ENCODE measurements at places on chromosomes 2 and 18.

DNA sequence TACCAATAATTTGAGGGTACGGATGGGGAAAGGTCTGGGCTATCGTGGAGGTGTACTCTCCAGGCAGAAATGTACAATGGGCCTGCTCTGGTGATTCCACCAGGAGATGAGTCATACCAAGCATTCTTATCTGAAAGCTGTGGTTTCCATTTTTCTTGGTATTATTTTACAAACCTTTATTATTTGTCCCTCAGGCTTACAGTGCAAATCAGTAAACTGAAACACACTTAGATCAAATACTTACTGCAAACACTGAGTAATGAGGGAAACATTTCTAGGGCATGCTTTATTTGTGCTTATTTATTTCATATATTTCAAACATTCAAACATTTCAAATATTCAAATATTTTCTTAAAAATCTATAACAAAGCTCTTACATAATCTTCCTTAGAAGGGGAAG lies 319.8 kb downstream of the RND3 start:
- no peak for DNase-seq

- no peak for DNase-seq
These were observed 9.2 kb downstream of the SLC39A10 start for GRCh38 chr2:195666113-195666712.

GRCh38 chr2:166125557-166125956 lies 2.3 kb downstream of the SCN1A start:
- DNase-seq, result no peak

- no peak for DNase-seq
These were observed 834 bp upstream of the BUB1 start for GRCh38 chr2:110678457-110679336.

GRCh38 chr2:43269706-43270105 lies 43.3 kb upstream of the ZFP36L2 start:
- peak; percentile 63 for DNase-seq

GRCh38 chr18:78900938-78901909 lies 78.4 kb upstream of the SALL3 start:
- DNase-seq, result no peak
